ENCODE measurements at places on chromosomes 4 and X.
A peak's percentile ranks its signal among the peaks of the same experiment; 100 is the strongest.

GRCh38 chr4:92257931-92258857 lies 45.6 kb upstream of the GRID2 start:
- no peak for DNase-seq

DNA sequence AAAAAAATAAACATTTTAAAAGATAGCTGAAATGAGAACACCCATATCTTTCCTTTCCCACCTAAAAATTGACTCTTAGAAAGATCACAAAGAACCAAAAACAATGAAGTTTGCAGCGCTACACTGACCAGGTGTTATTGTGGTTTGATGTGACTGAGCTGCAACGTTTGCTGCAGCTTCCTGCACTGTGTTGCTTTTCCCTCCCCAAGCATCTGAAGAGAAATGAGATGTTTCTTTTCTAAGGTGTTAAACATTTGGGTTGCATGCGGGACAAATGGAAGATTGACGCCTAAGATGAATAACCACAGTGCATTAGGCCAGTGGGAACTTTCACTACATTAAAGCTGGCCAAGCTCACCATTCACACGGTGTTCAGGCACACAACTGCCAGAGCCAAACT lies 8.9 kb downstream of the LEF1 start:
- no peak for DNase-seq

DNA sequence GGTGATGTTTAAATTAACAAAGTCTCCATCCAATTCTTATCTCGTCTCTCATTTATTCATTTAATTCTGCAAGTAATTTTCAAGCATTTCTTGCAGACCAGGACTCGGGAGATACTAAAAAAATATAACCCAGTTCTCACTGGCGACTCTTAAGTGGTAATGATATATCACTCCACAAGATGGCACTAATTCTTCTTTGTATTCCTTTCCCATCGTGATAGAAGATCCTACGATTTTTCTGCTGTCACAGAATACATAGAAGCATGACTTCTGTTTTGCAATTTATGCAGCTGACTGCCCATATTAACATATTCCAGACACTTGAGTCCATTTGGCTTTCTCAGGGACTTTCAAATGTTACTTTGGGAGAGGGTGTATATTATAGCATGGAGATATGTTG lies 64.0 kb upstream of the FGF13 start:
- DNase-seq, result no peak

GRCh38 chrX:123854329-123854728 lies 5.5 kb upstream of the XIAP start:
- DNase-seq, result no peak

GRCh38 chr4:182238355-182238931 lies 4.8 kb upstream of the TENM3 start:
- DNase-seq, result no peak

DNA sequence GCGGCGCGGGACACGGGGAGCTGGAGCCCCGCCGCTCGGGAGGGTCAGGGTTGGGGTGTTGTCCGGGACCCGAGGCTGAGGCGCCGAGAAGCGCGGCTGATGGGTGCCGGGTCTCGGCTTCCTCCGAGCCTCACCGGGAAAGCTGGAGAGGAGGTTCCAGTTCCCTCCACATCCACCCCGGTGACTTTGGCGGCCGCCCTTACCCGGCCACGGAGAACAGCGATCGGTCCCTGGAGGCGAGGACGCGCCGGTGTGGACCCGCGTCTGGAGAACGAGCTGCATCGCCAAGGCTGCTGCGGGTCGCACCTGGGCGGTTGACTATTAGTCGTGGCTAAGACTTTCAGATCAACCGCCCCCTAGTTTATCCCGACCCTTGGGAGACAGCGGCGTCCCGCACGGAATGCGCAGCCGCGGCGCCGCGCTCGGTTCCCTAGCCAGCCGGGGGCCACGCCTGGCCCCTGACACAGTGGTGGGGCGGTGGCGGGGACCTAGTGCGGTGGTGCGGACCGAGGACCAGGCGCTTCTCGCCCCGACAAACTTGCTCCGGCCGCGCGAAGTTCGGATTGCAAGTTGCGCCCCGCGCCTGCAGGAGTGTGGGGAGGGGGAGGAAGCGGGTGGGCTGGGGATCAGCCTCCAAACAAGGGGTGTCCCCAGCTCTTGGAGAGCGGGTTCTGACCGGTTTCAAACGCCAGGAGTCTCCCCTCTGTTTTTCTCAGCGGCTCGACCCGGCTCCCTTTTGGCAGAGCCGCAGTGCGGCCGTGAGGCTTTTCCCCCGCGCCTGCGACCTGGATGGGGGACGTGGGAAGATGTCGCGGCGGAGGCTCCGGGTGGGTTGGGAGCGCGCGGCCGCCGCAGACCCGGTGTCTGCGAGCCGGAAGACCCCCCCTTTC lies 568 bp downstream of the FHDC1 start:
- no peak for DNase-seq

GRCh38 chrX:83630662-83631061 lies 122.6 kb downstream of the POU3F4 start:
- DNase-seq, result no peak

DNA sequence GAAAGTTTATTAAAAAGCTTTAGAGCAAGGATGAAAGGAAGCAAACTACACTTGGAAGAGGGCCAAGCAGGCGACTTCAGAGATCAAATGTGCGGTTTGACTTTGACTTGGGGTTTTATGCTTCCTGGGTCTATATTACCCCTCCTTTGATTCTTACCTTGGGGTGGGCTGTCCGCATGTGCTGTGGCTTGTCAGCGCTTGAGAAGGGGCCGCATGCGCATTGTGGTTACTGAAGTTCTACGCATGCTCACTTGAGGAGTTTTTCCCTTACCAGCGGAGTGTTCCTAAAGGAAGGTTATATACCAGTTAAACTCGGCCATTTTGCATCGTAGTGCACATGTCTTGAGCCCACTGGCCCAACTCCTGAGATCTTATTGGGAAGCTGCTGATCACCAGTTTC lies 9.9 kb downstream of the ZNF157 start:
- DNase-seq, result peak; percentile 12

DNA sequence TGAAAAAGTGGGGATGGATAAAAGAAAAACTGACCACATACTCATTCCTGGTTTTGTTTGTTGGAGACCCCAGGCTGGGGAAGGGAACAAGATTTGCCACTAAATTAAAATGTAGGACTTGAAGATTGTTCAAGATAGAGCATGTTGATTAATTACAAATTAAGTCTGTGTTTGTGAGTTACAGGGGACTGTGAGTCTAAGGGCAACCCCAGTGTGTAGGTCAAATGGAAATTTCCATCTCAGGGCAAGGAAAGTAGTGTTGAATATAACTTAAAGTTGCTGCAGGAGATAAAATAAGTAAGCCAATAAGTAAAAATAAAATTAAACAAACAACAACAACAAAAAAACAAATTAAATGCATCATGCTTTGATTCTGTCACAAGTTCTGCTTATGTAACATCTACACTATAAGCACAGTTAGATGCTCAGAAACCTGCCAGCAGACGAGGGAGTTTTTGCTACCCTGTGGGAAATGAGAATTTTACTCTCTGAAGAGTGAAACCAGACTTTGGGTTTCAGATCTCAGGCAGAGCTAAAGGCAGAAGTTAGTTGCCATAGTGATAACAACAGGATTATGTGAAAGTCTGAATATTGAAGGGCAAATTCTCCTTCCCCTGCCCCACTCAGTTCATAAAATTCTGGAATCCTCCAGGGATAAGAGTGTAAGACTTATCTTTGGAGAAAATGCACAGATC lies 352.3 kb downstream of the GRXCR1 start:
- no peak for DNase-seq

GRCh38 chr4:172818901-172819300 lies 349.7 kb upstream of the GALNT7 start:
- DNase-seq, result no peak

DNA sequence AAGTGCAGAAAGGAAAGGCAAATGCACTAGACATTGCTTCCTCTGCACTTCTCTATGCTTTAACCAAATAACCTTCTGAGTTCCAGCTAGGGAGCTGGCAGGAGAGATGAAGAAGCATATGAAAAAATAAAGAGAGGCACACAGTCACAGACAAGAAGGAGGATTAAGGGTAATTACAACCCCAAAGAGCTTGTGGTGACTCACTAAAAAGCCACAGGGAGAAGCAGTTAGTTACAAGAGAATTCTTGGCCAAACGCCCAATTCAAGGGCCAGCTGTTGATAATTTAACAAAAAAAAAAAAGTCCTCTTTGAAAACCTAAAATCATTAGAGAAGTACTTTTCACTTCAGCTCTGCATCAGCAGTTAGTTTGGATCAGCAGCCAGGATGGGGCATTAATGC lies 478.0 kb downstream of the KCNIP4 start:
- no peak for DNase-seq

GRCh38 chr4:1980561-1981041 lies 28.2 kb downstream of the NELFA start:
- no peak for DNase-seq

- no peak for DNase-seq
Measured at GRCh38 chrX:1327651-1328304, 8.8 kb upstream of the IL3RA start.

DNA sequence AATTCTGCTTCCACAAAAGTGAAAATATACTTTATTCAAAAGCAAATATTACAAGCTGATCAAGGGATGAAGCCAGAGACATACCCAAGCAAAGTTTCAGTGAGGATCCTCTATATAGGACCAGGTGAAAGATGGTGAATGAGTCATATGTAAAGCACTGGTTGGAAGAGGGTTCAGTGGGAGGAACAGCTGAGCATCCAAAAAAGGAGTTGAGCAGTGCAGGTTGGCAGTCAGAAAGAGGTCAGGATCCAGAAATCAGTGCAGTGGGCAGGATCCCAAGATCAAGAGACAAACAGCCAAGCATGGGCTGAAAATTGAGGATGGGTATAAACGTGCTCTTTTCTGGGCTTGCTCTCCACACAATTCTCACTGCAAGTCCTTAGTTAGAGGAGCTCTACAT lies 30.3 kb downstream of the OTC start:
- no peak for DNase-seq

DNA sequence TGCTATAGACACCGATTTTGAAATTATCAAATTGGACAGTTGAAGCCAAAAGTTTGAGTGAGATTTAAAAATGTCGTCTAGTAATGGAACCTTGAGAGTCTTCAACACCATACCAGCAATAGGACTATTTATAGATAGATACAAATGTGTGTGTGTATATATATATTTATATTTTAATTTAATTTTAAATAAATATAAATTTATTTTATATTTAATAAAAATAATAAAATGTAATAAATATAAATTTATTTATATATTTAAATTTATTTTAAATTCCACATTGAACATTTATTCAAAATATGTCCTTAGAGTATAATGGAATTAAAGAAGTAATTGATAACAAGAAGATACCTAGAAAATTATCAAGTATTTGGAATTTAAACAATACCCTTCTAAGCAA lies 221.9 kb upstream of the CXXC4 start:
- no peak for DNase-seq

DNA sequence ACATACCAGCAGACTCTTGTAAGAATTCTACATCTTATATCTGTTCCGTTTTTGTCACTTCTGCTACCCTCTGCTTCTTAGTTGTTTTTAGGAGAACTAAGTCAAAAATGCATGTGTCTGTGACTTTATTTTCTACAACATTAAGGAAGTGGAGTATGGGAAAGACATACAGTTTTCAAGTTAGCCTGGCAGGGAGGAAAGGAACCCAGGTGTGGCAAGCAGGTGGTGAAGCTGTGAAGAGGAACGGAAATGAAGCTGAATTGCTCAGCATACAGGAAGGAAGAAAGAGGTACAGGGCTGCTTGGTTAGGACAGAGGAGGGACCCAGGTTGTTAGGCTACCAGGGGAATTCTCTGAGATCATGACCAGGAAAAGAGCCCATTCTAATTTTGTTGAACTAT lies 9.4 kb downstream of the GPRIN3 start:
- no peak for DNase-seq

DNA sequence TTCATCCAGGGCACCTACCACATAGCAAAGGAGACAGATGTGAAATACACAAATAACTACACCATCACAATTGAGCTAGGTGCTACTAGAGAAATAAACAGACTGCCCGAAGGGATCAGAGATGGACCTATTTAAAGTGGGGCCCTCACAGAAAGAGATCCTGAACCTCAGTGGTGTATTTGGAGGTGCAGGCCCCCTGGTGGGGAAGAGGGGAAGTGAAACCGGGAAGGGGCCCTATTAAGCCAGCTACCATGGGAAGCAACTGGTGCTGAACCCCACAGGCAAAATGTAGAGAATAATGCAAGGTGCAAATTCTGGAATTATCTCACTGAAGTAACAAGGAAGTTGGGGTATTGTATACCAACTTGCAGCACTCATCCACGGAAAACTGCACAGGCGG lies 78.6 kb upstream of the FAM9A start:
- DNase-seq, result no peak

GRCh38 chr4:183287677-183288076 lies 32.4 kb downstream of the CLDN22 start:
- no peak for DNase-seq

GRCh38 chr4:41957634-41958033 lies 22.4 kb downstream of the TMEM33 start:
- no peak for DNase-seq

DNA sequence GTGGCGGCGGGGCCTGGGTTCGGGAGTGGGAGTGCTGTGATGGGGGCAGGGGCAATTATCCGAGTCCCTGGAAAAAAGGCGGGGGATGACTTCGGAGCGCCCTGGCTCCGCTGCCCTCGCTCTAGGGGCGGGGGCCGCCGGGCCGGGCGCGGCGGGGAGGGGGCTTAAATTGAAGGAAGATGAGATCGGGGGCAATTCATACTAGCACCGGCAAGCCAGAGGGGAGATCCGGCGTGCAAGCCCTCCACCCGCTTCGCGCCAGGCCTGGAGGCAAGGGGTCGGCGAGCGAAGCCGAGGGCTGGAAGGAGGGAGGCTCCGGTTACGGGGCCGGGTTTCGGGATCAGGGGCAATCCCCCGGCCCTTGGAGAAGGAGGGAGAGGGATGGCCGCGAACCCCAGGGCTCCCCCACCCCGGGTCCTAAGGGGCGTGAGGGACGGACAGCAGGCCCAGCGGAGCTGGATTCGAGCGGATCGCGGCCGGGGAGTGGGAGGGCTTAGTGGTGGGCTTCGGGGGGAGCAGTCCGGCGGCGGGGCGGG lies 1.2 kb downstream of the BCORL1 start:
- no peak for DNase-seq

DNA sequence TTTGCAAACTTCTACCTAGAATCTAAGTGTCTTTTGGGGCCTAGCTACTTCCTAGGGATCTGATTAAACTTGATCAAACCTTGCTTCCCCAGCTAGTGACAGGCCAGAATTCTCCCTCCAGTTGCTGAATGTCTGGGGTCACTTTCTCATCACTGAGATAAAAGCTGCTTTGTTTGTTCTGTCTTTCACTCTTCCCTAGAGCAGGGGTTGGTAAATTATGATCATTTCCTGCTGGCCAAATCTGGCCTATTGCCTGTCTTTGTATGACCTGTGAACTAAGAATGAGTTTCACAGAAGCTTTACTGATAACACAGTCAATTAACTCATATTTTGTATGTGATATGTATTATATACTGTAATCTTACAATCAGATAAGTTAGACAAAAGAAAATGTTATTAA lies 157.8 kb upstream of the AADAT start:
- no peak for DNase-seq

DNA sequence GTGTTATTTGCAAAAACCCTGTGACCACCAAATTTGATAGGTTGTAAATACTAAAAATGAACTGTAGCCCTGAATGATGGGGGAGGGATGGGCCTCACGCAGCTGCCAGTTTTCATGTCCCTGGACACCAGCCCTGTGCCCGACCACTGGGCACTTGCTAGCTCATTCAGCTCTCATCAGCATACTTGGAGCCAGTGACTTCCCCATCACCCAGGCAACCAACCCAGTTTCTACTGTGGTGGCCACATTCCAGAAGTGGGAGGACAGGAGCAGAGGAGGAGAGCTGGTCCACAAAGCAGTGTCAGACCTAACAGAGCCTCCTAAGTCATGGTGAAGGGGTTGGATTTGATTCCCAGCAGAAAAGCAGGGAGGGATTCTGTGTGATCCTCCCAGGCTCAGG lies 128.2 kb downstream of the CPEB2 start:
- no peak for DNase-seq

Measured in stimulated activated CD8-positive, alpha-beta memory T cell treated with anti-CD3 and anti-CD28 coated beads, Interleukin-15, amount 100 ng/mL, for 4 hours (primary cell).